ENCODE measurements at places on chromosomes 7 and 10. TPM values are rescaled to one million over a fixed set of nuclear protein-coding genes. Genes with fewer than 3 reads are reported as not detected.

DNA sequence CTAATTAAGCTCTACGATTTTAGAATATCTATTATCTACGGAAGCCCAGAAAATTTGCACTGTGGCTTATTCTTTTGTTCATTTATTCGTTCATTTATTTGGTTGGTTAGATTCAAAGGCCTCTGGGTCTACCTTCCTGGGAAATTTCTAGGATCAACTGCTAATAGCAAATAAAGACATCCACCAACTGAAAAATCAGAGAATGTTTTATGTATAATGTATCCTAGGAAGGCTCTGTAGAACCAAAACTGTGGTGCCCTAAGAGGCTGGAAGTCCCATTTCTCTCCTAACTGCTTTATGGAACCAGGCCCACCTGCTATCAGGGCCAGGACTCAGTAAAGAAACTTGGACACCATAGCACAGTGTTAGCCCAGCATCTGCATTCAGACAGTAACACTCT is 923.4 kb upstream of the AUTS2 start:
- no peak for DNase-seq

- DNase-seq, result no peak
These were observed 79.0 kb upstream of the NFE2L3 start for GRCh38 chr7:26073041-26073440.

MINDY3 gene
- total RNA-seq, result 20.0 TPM

DNA sequence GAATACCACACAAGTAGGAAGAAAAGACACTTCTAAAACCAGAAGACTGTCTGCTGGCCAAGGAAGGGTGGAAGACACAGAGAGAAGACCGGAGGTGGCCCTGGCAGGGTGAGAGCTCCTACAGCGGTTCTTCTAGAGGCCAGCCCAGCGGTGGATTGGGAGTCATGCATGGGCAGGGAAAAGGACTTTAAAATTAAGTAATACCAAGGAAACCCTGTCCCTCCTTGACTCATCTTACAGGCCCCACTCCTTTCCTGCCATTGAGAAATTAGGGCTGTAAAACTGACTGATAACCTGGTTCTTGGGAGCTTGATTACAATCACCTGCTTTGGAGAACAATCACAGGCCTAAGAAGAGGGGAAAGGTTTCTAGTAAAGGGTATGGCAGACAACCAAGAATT is 16.1 kb downstream of the CALML3 start:
- no peak for DNase-seq

GRCh38 chr10:84352251-84352842 is 24.0 kb downstream of the CCSER2 start:
- peak; percentile 54 for DNase-seq

DNA sequence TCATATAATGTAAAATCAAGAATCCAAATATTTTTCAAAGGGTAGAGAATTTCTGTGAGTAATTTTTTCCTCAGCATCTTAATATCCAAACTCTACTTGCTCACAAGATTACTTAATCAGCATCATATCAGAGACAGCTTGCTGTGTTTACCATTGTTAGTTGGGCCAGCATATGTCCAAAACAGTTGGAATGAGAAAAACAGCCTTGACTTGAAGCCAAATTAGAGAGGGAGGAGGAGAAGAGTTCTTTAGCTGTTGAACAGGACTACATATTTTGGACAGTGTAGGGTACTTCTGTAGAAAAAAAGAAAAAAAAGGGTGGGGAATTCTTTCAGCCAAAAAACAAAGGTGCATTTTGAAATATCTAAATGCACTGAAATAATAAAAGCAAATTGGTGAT is 69.8 kb downstream of the HDAC9 start:
- no peak for DNase-seq

EXOSC1 gene
- 26.8 TPM for total RNA-seq

PITX3 gene
- 11.6 TPM for total RNA-seq

- peak; percentile 68 for DNase-seq
These were observed 1.2 kb upstream of the LRMDA start for GRCh38 chr10:75430000-75430763.

DNA sequence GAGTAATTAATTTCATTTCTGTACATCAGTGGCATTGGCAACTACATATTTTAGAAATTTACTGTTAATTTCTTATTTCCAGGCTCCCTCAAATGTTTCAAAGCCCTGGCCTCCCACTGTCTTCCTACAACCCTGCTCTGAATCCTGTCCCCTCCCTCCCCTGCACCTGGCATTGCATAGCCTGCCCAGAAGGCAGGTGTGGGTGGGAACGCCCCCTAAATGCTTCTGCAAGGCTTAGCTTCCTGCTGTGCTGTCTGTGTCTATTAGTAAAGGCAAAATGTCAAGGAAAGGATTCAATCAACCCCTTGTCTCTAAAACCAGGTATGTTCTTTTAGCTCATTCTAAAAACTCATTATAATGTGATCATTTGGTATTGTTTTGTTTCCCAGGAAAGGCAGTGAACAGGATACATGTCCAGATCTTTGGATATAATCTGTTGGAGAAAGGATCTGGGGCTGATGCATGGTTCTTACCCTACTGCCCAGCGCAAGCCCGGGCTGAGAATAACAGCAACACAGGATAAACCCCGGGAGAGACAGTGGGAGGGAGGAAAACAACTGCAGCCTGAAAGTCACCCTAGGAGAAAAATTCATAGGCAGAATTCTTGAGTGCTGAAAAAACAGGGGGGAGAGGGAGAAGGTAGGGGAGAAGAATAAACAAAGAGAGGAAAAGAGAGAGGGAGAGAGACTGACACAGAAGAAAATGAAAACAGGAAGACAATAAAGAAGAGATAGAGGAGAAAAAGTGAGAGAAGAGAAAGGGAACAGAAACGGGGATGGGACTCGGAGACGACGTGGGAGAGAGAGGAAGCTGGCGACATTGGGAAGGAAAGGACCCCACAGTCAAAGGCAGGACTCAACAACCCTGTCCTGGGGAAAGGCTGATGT is 589 bp downstream of the ZNF488 start:
- no peak for DNase-seq

GRCh38 chr7:47511699-47512370 is 70.1 kb downstream of the TNS3 start:
- DNase-seq, result no peak

- DNase-seq, result no peak
These were observed 10.1 kb downstream of the STK17A start for GRCh38 chr7:43593010-43593409.

GRCh38 chr7:118436663-118437062 is 212.2 kb downstream of the ANKRD7 start:
- DNase-seq, result no peak

- DNase-seq, result no peak
These were observed 108.0 kb downstream of the DOCK1 start for GRCh38 chr10:127013211-127013656.

- DNase-seq, result peak; percentile 63
These were observed 104.6 kb upstream of the PPIF start for GRCh38 chr10:79242620-79243152.

- DNase-seq, result peak; percentile 92
These were observed 35.3 kb downstream of the AMZ1 start for GRCh38 chr7:2723138-2723850.

DNA sequence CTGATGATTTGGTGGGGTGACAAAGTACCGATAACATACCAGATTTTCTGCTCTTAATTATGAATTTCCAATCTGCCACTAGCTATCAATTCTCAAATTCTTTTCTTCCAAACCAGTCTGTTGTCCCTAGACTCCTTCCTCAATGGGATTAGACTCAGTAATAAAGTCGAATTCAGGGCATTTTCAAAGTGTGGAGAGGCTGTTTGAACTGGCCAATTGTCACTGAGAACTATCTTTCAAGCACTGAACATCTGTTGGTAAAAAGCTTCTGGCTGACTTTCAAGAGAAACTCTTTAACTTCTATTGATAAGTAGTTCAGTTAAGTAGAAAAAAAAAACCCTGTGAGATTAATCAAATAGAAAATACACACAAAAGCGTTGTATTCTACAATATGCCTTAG is 108.9 kb downstream of the SAMD9 start:
- peak; percentile 24 for DNase-seq

GRCh38 chr7:29426587-29426986 is 137.0 kb upstream of the PRR15 start:
- DNase-seq, result no peak

- DNase-seq, result no peak
These were observed 12.4 kb upstream of the JAZF1 start for GRCh38 chr7:28192786-28193585.

GHRHR gene
- not detected for total RNA-seq

- peak; percentile 64 for DNase-seq
These were observed 169.2 kb downstream of the HGF start for GRCh38 chr7:81600608-81601007.

SLC37A3 gene
- total RNA-seq, result 40.3 TPM

- peak; percentile 51 for DNase-seq
These were observed 144.5 kb upstream of the YAE1 start for GRCh38 chr7:39421661-39422060.

GRCh38 chr7:157558516-157558874 is 221.7 kb downstream of the DNAJB6 start:
- DNase-seq, result no peak

- DNase-seq, result no peak
These were observed 67.3 kb upstream of the PALS2 start for GRCh38 chr7:24505968-24506367.

GRCh38 chr10:70277396-70278030 is 6.3 kb downstream of the NPFFR1 start:
- DNase-seq, result no peak

- DNase-seq, result peak; percentile 82
These were observed 161.5 kb upstream of the SH2B2 start for GRCh38 chr7:102125127-102125596.

- no peak for DNase-seq
These were observed 505.5 kb upstream of the PODXL start for GRCh38 chr7:132061937-132062336.

DNA sequence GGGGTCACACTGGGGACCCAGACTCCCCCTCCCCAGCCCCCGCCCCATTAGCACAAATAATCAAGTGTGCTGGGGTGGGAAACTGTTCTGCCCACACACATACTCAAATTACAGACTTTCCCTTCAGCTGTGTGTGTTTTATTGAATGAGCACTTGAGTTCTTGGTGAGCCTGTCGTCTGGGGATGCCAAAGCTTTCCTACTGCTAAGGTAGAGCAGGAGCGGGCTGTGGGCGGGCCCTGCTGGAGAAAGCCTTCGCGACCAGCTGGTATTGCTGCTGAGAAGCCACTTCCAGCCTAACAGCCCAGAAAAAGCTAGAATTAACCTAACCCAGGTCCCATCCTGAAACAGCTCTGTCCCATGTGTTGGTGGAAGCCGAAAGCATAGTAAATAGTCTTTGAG is 87.0 kb upstream of the KMT2E start:
- no peak for DNase-seq

GRCh38 chr10:99676895-99677294 is 17.6 kb downstream of the ENTPD7 start:
- DNase-seq, result no peak

DNA sequence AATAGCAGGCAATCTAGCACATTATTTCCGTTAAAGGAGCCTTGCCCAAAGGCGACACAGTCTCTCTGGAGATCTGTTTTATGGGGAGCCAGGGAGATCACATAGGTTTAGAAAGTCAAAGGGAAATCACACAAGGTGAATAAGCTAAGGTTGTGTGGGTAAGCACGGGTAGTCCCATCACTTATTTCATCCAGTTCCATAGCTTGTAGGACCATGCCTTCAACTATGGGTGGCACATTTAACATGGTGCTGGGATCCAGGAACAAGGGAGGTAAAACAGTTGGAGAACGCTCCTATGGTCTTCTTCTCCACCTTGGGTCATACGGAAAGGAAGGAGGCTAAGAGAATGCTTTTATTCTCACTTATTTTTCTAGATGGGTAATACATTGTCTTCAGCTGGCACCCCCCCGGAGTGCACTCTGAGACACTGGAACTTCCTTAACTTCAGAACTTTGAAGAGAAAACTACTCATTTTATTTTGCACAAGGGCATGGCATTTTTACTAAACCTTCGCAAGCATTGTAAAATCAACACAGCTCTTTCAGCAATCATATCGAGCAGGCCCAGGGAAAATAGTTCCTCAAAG is 435.4 kb downstream of the KIF20B start:
- peak; percentile 9 for DNase-seq

GRCh38 chr7:100127866-100128636 is 1.3 kb downstream of the MBLAC1 start:
- DNase-seq, result no peak

MBL2 gene
- total RNA-seq, result not detected

POU6F2 gene
- total RNA-seq, result 0.11 TPM

CPEB3 gene
- 8.6 TPM for total RNA-seq

DNA sequence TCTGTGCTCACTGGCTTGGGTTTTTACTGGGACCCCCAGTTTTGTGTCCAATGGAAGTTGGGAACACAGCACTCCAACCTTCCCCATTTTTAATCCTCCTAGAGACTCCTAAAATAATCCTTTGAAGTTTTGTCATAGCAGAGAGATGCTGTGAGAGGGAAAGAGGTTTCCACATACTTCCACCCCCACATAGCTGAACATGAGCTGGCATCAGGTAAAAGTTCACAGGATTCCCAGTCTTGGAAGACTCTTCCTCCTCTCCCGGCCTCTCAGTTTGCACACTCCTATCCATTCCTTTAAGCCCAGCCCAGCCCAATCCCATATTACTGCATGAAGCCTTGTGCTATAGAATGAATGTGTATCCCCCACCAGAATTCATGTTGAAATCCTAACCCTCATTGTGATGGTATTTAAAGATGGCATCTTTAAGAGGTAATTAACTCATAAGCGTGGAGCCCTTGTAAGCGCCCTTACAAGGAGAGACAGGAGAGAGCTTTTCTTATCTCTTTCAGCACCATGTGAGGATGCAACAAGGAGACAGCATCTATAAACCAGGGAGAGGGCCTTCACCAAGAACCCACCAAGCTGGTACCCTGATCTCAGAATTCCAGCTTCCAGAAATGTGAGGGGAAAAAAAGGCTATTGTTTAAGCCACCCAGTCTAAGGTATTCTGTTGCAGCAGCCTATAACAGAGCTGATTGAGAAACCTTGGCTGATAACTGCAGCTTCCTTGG is 22.4 kb downstream of the GRM8 start:
- no peak for DNase-seq

GRCh38 chr7:112414855-112415490 is 35.3 kb upstream of the IFRD1 start:
- peak; percentile 64 for DNase-seq

- DNase-seq, result no peak
These were observed 30.2 kb downstream of the GRIFIN start for GRCh38 chr7:2445898-2446555.

DNA sequence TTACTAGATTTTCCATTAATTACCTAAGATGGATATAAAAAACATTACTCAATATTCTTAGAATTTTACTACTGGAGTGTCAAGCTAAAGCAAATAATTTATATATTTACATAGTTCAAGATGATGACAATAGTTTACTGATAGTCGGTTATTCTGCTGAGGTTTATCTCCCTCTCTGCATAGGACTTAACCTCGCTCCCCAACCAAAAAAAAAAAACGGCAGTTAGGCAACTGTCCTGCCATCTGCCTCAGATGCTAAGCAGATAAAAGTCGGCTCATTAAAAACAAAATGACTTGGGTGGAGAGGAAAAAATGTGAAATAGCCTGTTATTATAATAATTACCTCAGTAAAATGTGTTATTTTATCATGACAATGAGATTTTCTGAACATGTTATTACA is 14.0 kb upstream of the ITGB8 start:
- no peak for DNase-seq

UNCX gene
- total RNA-seq, result not detected

GIMAP6 gene
- not detected for total RNA-seq

GRCh38 chr10:101840741-101841453 is 2.7 kb downstream of the KCNIP2 start:
- DNase-seq, result peak; percentile 80

GRCh38 chr10:93126483-93127052 is 52.9 kb downstream of the CYP26A1 start:
- DNase-seq, result no peak

GRCh38 chr7:103297837-103298179 is 573 bp downstream of the PMPCB start:
- DNase-seq, result no peak

GRCh38 chr7:151918510-151918843 is 37.8 kb upstream of the GALNTL5 start:
- DNase-seq, result no peak
